ENCODE measurements at places on chromosomes 12 and 14. TPM values are rescaled to one million over a fixed set of nuclear protein-coding genes. Genes with fewer than 3 reads are reported as not detected.

Gene NRIP2
- total RNA-seq, result 1.6 TPM

DNA sequence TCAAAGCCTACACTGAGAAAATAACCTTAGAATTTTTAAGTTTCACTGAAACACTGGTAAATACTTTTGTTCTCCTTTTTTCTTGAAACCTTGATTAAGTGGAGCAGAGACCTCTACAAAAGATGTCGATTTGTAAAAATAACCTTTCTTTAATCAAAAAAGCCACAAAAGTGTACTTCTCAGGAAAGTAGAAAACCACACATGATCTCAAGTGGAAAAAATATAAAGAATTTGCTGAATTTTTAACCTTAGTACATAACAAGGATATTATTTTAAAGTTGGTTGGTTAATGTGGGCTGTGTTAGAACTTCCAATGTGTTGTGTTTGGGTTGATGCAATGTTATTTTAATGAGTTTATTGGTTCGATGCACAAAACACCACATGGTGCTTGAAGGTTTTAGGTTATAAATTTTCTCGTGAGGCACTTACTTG lies 8.6 kb downstream of the LGR5 start:
- no peak for DNase-seq

DNA sequence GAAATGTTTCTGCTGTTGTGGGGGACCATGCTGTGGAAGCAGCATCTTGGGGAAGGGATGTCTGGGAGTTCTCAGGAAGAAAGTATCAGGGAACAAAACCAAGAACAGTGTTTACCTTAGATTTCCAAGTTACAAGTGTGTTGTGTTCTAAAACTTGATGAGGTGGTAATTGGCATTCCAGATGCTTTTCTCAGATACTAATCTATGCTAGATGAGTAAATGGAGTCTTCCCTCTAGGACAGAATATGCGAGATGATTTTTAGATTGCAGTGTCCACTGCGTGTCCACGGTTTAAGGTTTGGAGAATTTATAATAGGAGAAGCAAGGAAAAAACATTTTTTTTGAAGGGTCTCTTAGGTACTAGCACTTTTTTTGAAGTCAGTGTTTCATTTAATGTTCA lies 436.5 kb downstream of the PCNX1 start:
- no peak for DNase-seq

GRCh38 chr14:65243766-65244442 lies 141.6 kb upstream of the MAX start:
- DNase-seq, result no peak

GRCh38 chr14:68936476-68936875 lies 42.6 kb downstream of the ACTN1 start:
- peak; percentile 79 for DNase-seq

Gene TAS2R13
- total RNA-seq, result 0.37 TPM

- no peak for DNase-seq
Observed at GRCh38 chr14:52253503-52253902, 14.0 kb upstream of the PTGDR start.

Gene PTPN6
- total RNA-seq, result 7.7 TPM

- peak; percentile 74 for DNase-seq
Observed at GRCh38 chr12:50055831-50056638, 1.4 kb upstream of the ASIC1 start.
